ENCODE measurements at places on chromosomes 12 and 14.

GRCh38 chr14:100214770-100215083 is 24.2 kb upstream of the YY1 start:
- DNase-seq = no peak

DNA sequence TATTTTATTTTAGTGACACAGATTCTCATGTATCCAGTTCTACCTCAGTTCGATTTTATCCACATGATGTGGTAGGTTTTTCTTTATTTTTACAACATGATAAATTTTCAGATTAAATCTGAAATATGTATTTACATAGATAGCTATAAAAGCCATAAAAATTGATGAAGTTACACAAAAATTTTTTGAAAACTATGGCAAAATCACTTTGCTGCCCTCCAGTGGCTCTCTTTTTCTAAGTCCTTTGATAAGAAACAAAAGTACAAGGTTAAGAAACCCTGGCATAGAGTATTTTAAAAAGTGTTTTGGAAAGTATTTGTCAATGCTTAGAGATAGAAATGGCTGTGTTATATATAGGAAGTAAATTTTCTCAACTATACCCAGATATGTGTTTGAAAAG is 104.2 kb downstream of the PCNX1 start:
- no peak for DNase-seq

- DNase-seq = no peak
These were observed 27.0 kb upstream of the HIF1A start for GRCh38 chr14:61668282-61668681.

GRCh38 chr14:103380719-103381377 is 4.4 kb upstream of the MARK3 start:
- no peak for DNase-seq

DNA sequence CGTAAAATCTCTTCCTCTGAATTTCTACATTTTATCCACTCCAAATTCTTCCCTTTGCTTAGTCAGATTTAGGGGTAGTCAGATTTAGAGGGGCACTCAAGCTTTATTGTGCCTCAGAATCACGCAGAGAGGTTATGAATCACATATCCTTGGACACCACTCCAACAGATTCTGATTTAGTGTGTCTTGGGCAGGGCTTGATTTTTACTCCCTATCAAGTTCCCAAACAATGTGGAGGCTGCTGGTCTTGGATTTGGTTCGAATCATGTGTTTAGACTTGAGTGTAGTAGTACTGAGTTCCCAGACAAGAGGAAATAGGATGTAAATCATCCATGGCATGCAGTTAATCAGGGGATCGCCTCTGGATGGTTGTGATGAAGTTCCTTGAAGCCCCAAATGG is 298.1 kb upstream of the CLEC14A start:
- DNase-seq = no peak

DNA sequence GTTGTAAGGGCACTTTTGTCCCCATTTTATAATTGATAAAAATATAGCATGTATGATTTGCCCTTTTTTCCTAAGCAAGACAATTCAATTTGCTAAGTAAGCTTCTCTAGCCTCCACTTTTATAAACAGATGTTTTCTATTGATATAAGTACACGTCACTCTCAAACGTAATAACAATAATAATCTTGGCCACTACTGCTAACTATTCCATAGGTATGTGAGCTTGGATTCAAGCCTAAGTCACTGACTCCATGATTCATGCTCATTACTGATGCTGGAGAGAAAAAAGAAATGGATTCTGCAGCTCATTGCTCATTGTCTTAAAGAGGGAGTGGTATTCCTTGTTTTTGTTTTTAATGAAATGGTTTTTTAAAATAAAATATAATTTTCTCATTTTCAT is 661.0 kb downstream of the GALC start:
- DNase-seq = no peak

DNA sequence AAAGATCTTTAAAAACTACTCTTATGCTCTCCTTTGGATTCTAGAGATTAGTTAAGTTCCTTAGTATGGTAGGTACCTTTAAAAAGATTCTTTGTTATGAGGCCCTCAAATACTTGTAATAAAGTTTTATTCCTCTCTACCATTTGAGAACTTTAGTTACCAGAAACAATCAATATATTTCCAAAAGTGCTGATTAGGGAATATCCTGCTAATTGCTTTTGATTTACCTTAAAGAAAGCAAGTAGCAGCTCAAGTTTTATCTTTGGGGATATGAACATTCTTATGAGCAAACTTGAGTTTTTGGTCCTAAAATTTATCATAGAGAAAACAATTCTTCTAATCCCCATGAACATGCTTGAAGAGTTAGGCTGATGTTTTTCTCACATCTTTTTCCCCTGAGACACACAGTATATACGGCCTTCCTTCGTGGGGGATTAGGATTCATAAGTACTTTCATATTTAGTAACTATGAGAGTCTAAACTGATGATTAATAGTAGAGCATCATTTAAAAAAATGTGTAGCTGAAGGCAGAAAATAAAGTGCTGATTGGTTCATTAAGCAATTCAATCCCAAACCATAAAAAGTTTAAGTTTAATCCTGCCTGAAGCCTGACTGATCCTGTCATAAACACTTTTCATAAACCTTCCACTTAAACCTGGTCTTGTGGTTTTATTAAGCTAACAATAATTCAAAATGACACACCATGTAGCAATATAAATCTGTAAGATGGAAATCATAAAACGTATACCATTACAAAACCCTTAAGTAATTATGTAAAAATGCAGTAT is 380.5 kb upstream of the FBXO33 start:
- DNase-seq = no peak

Measured in activated CD4-positive, alpha-beta T cell treated with anti-CD3 and anti-CD28 coated beads, Interleukin-2, Interleukin-4, amounts not matched to agents 100 ng/mL and 50 ng/mL, durations not matched to agents 16 hours and 8 hours (primary cell).